ENCODE measurements at places on chromosomes 16 and 17.

- no peak for DNase-seq
Measured at GRCh38 chr16:23852794-23853562, 17.2 kb downstream of the PRKCB start.

DNA sequence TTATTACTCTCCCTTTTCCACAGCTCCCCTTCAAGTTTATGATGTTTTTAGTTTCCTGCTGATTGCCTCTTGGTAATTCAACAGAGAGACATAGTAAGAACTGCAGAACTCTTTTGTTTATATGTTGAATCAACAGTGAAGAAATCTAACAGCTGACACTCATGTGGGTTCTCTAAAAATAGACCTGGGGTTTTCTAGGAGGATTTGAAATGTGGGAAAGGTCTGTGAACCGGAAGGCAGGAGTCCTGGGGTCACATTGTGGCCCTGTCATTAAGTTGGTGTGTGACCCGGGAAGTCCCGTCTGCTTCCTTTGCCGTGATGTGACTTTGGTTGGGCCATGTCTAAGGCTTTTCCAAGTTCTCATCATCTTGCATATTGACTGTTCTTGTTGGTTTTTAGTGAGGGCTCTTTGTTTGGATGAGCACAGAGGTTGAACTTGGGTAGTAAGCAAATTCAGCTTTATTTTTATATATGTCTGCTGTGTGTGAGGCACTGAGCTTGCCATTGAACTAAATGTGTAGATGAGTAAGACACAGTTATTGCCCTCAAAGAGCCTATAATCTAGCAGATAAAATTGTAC, 48.5 kb upstream of the HS3ST3A1 start:
- no peak for DNase-seq

DNA sequence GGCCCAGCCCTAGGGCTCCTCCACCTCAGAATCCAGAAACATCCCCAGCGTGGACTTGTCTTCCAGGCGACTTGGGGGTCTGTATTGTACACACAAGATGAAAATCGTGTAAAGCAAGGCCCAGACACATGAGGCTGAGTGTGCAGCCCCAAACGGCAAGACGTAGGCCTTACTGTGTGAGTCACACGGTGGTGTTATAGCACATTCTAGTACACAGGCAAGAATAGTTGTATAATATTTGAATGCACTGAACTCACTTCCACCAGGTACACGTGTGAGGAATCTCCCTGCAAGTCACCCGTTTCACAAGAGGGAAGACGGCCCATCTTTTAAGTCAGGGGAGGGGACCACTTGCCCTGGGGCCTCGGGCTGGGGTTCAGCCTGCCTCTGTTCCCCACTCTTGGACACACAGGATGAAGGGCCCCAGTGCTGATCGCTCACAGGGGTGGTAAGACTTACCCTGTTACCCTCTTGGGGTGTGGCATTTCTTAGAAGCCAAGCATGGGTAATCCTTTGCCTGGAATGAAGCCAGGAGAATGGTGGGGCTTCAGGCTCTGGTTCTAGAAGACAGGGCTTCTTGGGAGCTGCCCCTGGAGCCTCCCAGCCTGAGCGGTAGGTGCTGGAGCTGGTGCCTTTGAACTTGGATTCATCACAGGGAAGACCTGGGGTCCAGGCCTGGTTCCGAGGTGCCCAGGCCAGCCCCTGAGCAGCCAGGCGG, 71.3 kb downstream of the SREBF1 start:
- no peak for DNase-seq

GRCh38 chr17:56310782-56311181, 157.5 kb downstream of the ANKFN1 start:
- DNase-seq, result no peak

GRCh38 chr16:82882226-82882625, 255.5 kb downstream of the CDH13 start:
- no peak for DNase-seq

GRCh38 chr17:32928586-32929535, 908 bp downstream of the TMEM98 start:
- no peak for DNase-seq

DNA sequence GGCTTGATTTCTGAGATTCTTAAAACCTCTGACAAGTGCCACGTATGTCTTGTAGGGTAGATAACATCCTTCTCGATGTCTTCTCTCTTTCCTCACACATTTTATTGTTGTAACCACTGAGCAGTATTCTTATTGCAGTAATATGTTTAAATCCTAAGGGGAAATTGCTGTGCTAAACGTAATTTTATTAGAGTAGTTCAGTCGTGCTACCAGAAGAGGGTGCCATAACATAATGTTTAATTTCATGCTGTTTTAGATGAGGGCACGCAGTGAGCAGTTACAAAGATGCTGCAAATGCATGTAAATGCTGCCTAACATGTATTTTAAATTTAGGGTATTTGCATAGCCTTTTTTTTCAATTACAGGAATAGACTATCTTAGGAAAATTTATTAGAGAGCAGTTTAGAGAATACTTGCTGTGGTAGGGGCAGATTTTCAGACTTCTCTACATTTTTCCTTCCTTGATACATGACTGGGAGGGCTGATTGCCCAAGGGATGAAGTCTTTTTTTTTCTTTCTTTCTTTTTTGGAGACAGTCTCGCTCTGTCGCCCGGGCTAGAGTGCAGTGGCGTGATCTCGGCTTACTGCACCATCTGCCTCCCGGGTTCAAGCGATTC, 51.7 kb downstream of the GAN start:
- no peak for DNase-seq

- DNase-seq, result no peak
Measured at GRCh38 chr17:30975042-30975820, 4.4 kb downstream of the RNF135 start.

- DNase-seq, result no peak
Measured at GRCh38 chr16:23071196-23072083, 77.8 kb downstream of the USP31 start.

DNA sequence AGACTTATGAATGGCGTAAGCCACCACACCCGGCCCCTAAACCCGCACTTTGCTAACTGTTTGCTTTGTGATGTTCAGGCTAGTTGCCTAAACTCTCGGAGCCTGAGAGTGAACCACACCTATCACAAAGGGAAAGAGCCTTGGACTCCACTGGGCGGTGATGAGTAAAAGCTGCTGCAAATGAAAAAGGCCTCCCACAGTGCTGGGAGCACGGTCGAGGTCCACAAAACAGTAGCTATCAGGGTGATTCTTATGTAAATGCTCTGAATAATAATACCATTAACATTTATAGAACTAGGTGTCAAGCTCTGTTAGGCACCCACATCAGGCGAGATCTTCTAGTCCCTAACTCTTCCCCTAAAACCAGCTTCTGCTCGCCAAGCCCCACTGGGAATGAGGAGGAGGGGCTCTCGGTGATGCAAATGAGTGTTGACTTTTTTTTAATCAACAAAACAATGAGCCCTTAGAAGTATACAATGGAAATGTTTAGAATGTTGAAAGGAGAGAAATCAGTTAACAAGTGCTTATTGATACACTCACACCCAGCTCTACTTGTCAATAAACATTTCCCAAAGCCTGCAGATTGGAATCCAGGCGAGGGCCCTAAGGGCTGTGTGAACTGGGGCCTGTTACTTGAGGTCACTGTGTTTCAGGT, 19.8 kb downstream of the FBRS start:
- no peak for DNase-seq

DNA sequence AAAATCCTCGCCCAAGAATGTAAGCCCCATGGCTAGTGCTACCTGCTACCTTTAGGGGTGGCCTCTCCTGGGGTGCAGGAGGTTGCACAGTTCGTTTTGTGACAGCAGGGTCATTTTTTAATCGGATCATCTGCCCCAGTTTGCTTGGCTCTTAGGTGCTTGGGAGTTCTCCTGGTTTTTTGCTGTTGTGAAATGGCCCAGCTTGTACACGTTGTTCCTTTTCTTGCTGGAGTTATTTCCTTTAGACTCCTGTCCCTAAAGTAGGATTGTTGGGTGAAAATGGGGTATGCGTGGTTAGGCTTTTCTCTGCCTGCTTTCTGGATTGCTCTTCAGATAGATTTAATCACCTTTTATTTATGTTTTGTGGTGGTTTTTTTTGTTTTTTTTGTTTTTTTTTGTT, 25.8 kb downstream of the ABCC1 start:
- DNase-seq, result no peak

- DNase-seq, result no peak
Measured at GRCh38 chr16:78895681-78896080, 704.9 kb downstream of the MAF start.

GRCh38 chr16:47519037-47519436, 57.9 kb downstream of the PHKB start:
- DNase-seq, result no peak

- DNase-seq, result no peak
Measured at GRCh38 chr17:17580662-17581470, 10.6 kb downstream of the PEMT start.

- DNase-seq, result no peak
Measured at GRCh38 chr17:42283241-42284023, 4.9 kb upstream of the STAT5A start.

GRCh38 chr16:57530522-57531252, 5.7 kb downstream of the CCDC102A start:
- DNase-seq, result no peak

GRCh38 chr17:49130891-49131290, 1.7 kb upstream of the B4GALNT2 start:
- DNase-seq, result no peak

GRCh38 chr16:83676086-83676485, 131.7 kb upstream of the HSBP1 start:
- no peak for DNase-seq

DNA sequence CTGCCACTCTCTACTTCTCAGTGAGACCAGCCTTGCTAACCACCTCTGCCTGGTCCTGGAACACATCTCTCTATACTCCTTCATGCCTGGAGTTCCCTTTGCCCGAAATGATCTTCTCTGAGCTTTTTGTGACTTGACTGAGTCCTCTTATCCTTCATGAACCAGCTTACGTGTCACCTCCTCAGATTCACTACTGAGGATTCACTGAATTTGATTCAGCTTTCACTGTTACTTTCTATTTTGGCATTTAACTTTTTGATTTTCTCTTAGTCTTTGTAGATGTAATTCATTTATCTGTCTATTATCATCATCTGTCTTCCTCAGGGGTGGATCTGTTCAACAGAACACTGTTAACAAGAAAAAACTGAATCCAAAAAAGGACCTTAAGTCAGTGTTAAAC, 95.6 kb downstream of the RPGRIP1L start:
- no peak for DNase-seq

DNA sequence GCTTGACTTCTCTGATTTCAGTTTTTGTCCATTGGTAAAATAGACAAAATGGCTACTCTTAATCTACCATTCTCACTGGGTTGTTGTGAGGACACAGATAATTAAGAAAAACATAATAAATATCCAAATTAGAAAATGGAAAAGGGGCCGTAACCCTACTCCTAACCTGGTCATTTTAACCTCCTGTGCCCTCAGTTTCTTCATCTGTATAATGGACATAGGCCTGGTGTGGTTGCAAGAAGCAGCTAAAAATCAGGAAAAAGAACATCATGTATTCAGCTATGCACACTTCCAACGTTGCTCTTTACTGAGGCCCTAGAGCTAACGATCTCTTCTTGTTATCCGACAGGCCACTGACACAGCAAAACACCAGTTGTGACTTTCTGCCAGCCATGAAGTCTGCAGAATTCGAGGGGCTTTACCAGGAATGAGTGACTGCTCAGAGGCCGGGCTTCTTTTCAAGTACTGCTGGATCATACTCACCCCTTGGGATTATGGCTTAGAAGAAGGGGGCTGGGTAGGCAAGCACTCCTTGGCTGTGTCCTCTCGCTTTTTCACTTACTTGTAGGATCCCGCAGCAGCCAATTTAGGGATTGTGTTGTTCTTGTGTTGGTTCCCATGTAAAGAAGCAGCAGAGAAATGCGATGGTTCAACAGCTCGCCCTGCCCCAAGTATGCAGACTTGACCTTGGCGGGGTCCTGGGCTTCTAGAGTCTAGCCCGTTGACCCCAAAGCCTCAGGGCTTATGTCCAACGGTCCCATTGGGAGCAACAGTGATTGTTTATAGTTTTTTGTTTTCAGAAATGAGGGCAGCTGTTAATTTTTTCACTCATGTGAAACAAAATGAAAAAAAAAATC, 20.9 kb downstream of the LDAF1 start:
- no peak for DNase-seq

DNA sequence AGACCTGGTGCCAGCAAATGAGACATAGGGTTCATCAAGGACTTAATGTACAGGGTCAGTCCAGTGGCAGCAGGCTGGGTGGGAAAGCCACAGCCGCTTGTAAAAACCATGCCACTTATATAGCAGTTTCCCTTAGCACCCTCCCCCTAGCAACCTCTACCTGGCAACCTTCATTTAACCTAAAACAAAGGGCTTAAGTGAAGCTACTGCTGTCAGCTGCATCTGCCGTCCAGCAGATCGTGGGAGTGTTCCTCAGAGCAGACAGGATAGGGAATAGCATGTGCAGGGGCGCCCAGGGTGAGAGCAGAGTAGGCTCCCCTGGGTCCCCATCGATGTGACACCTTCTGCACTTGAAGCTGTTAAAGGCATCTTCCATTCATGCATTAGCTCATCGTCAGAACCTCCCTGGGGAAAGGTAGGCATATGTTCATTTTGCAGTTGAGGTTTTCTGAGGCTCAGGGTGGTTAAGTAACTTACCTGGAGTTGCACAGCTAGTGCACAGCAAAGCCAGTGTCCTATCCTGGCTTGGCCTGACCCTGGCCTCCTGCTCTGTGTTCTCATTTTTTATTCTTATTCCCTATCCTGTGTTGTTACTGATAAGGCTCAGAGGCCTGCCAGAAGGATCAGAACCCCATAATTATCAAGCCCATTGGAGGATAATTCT, 112.5 kb downstream of the SOCS1 start:
- DNase-seq, result no peak

GRCh38 chr16:69833357-69834282, 71.5 kb downstream of the WWP2 start:
- no peak for DNase-seq

- no peak for DNase-seq
Measured at GRCh38 chr17:36657763-36658490, 56.5 kb downstream of the MRM1 start.

DNA sequence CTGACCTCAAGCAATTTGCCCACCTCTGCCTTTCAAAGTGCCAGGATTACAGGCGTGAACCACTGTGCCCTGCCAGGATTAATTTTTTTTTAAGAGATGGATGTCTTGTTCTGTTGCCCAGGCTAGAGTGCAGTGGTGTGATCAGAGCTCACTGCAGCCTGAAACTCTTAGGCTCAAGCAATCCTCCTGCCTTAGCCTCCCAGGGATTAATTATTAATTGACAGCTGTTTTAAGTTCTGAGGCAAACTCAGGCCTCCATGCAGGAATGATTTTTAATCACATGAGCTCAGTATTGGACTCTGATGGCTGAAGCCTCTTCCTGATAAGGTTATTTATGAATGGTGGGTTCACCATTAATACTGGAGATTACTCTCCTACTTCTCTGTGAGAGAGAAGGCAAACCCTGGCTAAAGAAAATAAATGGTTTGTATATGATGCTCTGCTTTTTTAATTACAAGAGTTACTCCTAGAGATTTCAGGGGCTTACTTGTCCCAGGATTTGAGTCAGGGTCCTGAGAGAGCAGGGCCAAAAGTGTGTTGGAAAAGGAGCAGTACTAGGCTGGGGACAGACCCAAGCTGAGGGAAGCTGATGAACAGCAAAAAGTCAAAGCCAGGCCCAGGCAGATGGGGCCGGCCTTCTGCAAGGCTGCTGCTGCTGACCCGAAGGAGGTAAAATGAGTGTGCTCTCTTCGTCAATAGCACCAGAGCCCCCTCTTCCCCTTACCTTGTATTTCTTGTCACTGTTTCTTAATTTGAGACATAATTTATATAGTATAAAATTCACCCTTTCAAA, 56.9 kb upstream of the HAS3 start:
- DNase-seq, result no peak

GRCh38 chr16:28937222-28937876, 5.6 kb downstream of the CD19 start:
- no peak for DNase-seq
